ENCODE measurements at places on chromosomes 3 and 15.

GRCh38 chr3:30578479-30578878 lies 27.9 kb upstream of the TGFBR2 start:
- DNase-seq, result no peak

DNA sequence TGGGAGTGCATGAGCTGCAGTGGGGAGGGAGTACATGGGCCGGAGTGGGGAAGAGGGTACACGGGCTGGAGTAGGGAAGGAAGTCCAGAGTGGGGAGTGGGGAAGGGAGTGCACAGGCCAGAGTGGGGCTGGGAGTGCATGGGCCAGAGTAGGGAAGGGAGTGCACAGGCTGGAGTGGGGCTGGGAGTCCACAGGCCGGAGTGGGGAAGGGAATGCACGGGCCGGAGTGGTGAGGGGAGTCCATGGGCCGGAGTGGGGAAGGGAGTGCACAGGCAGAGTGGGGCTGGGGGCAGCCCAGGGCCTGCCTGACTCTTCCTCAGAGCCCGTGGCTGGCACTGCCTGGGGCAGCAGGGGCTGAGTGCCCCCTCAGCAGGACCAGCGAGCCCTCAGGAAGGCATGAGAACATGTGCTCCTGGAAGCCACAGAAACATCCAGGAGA lies 40.7 kb downstream of the KLF15 start:
- DNase-seq, result no peak

DNA sequence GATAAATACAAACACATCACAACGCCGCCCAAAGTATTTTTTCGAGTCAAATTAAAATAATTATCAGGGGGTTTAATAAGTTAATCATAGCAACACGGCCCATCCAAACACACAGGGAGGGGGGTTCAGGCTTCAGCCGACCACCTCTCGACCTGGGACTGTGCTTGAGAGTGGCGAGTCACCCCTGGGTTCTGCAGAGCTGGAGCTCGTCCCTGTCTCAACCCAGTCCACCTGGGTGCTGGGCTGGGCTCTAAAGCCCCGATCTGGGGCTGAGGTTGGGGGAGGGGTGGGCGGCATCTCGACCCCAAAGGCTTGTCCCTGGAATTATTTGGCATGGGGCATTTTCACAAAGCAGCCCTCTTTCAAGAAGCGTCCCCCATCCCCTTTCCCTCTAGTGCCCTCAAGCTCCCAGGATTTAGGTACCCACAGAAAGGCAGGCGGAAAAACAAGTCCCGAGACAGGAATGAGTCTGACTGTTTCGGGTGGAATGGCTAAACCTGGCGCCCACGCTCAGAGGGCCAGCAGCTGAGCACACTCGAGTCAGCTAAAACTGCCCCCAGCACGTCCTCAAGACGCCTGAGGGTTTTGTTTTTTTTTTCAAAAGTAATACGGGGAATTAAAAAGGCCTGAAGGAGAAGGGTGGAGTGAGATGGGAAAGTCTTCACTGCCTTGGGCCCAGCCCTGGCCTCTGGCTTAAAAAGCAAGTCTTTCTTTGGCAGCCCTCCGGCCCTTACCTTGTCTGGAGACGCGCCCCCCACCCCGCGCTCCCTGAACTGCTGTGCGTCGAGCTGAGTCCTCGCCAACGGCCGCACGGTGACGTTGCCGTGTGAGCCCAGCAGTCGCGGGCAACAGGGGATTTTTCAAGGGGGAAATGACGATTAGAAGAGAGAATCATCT lies 32.5 kb downstream of the NR2F2 start:
- DNase-seq, result no peak

GRCh38 chr3:14507757-14508504 lies 32.2 kb downstream of the GRIP2 start:
- DNase-seq, result no peak

DNA sequence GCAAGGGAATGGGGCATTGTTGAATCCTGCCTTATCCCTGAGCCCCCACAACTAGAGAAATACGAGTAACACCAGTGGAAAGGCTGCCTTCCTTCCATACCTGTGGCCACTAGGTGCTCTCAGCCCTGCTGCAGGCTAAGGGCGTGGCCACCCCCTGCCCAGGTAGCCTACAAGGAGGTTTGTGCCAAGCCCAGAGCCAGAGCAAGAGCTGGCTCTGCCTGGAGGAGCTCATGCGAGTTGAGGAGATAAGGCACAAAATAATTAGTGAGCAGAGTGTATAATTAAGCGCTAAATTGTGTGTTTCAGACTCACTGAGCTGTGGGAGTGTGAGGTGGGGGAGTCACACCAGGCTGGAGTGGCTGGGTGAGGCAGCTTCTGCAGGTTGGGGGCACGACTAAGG lies 49.2 kb downstream of the TPRA1 start:
- no peak for DNase-seq

- no peak for DNase-seq
Observed at GRCh38 chr3:111621535-111621934, 26.4 kb upstream of the ZBED2 start.

GRCh38 chr3:171187706-171188290 lies 161.3 kb upstream of the SLC2A2 start:
- no peak for DNase-seq
